ENCODE measurements at places on chromosomes 6 and 20.

GRCh38 chr6:104325341-104326172 is 534.2 kb downstream of the HACE1 start:
- no peak for DNase-seq

DNA sequence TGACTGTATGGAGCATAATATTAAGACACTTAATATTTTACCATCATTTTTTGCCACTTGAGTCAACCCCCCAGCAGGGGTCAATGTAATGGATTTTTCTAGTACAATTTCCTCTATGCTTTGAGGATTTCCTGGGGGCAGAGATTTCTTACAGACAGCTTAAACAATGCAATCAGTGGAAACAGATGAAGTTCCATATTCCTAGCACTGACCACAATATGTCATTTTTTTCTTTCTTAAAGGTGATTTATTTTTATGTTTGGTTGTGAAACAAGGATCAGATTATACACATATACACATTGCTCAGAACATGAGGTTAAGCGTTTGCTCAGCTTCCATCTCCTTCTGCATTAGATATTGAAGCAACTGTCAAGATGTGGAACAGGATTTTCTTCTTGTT is 82.0 kb upstream of the ID4 start:
- DNase-seq, result no peak

DNA sequence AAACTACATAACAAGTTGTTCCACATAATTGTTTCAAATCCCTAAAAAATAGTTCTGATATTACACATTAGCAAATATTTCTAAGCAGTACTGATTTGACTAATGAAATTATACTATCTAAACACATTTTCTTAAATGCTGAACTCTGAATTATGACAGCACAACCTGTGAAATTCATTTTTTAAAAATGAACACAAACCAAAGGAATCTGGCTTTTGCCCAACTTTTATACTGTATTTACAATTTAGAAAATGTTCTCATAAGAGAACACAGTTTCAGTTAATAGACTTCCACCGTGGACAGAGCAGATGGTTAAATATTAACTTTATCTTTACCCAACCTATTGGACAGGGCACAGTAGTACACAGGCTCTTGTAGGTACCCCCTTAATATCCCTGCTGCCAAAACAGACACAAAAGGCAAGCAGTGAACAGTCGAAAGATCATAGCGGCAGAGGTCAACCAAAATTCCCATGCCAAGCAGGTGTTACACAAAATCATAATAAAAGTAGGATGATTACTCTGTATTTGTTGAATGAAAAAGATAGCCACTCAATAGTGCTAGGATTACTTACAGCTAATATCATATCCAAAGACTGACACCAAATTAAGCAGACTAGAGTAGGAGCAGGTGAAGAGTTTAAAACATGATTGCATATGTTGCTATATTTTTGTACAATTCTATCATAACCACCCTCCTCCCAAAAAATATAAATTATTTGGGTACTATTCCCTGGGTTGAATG is 122.5 kb downstream of the RNGTT start:
- no peak for DNase-seq

- peak; percentile 82 for DNase-seq
Measured at GRCh38 chr20:56440346-56441007, 27.9 kb upstream of the RTF2 start.

DNA sequence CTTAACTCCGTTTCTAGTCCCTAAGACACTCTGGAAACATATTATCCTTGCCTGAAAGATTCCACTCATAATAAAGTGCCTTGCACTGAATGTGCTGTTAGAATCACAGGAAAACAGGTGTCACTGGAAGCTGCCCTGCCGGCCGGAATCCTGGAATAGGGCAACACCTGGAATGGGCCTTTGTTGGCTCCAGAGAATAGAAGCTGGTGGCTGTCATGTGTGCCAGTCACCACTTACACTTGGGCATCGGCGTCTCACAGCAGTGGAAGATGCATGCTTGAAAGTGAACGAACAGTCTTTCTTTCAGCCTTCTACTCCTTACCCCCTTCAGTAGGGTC is 90.8 kb upstream of the AFDN start:
- no peak for DNase-seq

DNA sequence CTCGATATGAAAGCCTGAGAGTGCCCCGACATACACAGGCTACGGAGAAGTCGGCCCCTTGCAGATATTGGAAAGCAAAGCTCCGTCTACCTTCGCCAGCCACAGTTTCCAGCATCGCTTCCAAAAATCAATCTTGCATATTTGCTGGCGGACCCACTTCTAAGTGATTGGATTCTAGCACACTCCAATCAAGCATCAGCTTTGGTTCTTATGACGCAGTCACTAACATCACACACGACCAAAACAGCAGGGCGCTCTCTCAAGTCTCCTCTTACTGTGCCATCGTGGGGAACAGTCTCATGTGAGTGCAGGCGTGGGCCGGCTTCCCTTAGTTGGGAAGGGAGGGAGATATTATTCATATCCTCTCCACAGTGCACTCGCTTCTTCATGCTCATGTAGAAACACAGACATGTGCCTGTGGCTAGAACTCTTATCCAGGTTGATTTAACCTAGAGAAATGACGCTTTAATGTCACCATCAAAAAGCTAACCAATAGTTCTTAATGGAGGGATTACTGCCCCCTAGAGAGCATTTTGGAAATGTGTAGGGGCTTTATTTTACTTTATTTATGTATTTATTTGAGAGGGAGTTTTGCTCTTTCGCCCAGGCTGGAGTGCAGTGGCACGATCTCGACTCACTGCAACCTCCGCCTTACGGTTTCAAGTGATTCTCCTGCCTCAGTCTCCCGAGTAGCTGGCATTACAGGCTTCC is 229.8 kb downstream of the SOD2 start:
- no peak for DNase-seq

GRCh38 chr6:84791233-84791632 is 26.8 kb upstream of the TBX18 start:
- DNase-seq, result no peak
